Naive B cell (primary cell): ENCODE measurements at places on chromosomes 7 and 10.

- no peak for DNase-seq
These were observed 319.4 kb upstream of the MYO3A start for GRCh38 chr10:25614652-25615051.

DNA sequence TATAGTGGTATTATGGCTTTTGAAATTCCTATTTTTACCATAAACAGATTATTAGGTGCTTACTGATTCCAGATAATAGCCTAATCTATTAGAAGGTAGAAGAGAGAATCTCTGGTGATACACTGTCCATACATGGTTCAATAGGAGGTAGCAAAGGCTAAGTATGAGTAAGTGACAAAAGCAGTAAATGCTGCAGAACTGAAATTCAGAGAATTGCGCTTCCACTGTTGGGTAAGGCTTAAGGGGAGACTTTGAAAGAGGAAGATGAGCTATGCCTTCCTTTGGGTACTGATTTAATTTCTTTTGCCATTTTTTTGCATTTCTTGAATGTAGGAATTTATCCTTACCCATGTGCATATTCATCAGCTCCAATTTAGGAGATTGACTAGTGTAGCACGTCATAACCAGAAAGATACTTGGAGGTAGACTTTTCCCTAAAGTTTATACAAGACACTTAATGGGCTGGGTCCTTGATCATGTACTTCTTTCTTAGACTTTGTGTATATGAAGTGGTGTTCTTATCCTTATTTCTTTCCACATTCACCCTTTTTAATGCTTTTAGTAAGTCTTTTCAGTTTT, 15.3 kb downstream of the MKLN1 start:
- no peak for DNase-seq

DNA sequence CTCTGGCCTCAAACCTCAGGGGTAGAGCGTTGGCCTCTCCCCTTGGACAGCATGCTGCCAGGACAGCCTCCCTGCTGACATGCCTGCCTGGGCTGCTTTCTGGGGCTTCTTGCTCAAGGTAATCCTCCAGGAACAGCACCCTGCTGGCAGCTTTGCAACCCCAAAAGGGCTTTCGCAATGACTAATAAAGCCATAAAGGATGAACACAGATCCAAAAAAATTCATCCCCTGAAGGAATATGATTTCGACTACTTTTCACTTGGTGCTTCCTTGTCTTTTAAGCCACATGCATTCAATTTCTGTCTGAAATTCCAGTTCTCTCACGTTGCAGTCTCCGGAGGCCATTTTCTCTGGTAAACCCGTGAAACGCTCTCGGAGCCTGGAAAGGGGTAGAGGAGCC, 15.1 kb upstream of the SH3PXD2A start:
- no peak for DNase-seq

GRCh38 chr10:106083572-106083971, 1080.9 kb downstream of the SORCS1 start:
- DNase-seq: no peak

DNA sequence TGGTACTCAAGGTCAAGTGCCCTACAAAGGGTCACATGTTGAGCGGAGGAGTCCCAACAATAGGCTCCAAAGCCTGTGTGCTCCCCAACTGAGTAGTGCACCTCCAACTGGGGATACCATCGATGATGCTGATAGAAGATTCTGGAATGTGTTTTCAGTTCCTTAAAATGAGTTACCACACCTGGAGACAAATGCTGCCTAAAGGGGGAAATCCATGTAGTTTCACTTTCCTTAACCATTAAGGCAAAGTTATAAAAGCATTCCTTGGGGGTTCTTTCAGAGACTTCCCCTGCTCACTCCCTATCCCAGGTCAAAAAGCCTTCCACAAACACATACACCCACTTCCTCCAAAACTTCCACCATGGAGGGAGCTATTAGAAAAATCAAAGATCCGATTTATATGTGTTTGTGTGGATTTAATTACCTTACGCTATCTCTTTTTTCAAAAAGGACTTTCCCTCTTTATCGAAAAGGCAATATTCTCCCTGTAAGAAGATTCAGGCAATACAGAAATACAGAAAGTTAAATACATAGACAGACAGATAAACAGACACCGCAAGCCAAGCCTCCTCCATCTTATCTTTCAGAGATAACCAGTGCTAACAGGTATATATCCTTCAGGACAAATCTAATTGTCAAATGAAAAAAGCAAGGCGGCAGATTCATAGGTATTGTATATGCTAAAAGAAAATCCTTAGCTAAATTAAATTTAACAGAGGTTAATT, 135.9 kb upstream of the ASAH2 start:
- no peak for DNase-seq

GRCh38 chr7:136324073-136324704, 347.0 kb upstream of the MTPN start:
- DNase-seq: no peak

GRCh38 chr7:93092757-93093370, 24.9 kb downstream of the SAMD9 start:
- no peak for DNase-seq

DNA sequence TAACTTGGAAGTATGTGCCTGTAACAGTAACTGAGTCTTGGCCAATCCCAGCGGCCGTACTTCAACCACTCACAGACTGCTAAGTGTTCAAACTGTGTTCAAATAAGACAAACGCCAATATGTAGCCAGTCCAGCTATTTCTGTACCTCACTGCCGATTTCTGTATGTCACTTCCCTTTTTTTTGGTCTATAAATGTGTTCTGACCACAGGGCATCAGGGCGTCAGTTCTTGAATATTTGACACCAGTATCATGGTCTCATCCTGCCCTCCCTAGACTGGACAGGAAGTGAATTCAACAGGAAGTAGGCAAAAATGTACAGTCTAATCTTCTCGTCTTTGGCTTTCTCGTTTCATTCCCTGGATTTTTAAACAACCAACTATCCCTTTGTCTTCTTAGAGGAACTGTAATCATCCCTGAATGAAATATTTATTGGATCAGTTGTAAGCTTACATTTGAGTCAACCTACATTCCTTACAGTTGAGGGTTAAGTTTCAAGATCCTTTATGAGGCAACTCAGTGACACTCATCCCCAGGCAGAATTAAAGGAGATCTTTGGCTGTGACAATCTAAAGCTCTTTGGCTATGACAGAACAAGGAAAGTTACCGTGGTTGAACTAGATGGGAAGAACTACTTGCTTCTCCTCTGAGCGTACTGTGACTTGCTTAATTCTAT, 232.7 kb downstream of the NSUN6 start:
- DNase-seq: no peak

GRCh38 chr10:18238870-18239485, 98.8 kb downstream of the CACNB2 start:
- no peak for DNase-seq

DNA sequence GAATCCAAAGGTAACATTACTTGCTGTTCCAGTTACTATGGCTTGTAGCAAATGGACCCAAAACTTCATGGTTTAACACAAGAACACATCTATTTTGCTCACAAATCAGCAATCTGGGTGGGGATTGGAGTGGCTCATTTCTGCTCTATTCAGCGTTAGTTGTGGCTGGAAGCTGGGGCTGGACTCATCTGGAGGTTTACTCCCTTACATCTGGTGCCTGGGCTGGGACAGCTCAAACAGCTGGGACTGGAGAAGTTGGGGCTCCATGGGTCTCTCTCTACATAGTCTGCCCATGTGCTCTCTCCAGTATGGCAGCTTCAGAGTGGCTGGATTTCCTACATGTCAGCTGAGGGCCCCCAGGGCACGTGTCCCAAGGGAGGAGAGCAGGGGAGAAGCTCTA, 33.7 kb upstream of the NAMPT start:
- DNase-seq: no peak

DNA sequence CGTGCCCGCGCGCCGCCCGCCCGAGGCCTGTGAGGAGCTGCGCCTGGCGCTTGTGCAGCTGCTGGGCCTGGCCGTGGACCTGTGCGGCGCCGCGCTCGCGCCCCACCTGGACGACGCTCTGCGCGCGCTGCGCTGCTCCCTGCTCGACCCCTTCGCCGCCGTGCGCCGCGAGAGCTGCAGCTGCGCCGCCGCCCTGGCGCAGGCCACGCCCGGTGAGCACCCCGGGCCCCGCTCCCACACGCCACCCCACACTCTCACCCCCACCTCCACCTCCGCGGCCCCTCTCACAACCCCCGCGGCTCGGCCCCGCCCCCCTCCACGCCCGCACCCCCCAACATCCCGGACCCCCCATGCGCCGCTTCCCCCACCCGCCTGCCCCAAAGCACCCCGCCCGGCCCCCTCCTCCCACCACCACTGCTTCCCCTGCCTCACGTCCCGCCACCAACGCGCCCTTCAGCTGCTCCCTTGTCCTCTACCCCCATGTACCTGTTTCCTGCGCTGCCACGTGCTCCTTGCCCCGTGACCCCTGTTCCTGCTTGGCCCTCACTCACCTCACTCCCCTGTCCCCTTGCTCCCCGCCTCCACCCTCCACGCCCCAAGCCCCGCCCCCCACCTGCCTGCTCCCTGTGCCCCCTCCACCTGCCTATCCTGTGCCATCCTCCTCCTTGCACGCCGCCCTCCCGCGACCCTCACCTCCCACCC, at the start of gene PRKAR1B:
Gene PRKAR1B (minus strand): TSS at position 178 of the 702 bp plus-strand sequence. CDS start 15,776 bp downstream, outside the sequence.
- peak; percentile 25 for DNase-seq

DNA sequence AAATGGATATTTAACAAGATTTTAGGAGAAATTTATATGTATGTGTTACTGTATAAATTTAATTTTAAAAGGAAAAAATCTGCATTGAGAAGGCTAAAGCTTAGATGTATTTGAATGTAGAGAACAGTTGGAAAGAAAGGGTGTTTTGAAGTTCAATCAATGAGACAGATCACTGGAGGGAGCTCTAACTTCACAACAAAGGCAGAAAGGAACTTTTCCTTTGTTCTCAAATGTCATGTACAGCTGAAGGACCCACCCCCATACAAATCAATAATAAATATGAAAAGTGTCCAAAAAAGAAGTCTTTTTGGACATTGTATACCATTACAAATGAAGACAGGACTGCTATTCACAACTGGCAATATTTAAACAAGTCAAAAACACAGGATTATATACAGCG, 403.4 kb downstream of the DNAJB9 start:
- no peak for DNase-seq

GRCh38 chr10:18400201-18400905, 251.0 kb downstream of the NSUN6 start:
- no peak for DNase-seq

- DNase-seq: no peak
These were observed 95.5 kb downstream of the NKX6-2 start for GRCh38 chr10:132690401-132690800.

DNA sequence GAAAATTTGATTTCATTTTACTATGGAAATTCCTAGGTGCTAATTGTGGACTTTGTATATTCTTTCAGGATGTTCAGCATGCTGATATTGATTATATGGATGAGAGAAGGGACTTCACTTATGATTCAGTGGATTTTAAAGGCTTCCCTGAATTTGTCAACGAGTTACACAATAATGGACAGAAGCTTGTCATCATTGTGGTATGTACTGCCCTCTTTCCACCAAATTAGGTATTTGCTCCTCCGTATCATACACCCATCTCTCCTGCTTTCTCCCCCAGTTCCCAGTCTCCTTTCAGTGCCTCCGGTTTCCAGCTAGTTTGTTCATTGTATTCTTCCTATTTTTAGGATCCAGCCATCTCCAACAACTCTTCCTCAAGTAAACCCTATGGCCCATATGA, 34.6 kb downstream of the MGAM start:
- no peak for DNase-seq

- DNase-seq: no peak
These were observed 151.4 kb downstream of the PTPN20 start for GRCh38 chr10:47062441-47063200.

- no peak for DNase-seq
These were observed 4.7 kb downstream of the FXYD4 start for GRCh38 chr10:43376046-43376635.

- no peak for DNase-seq
These were observed 91.4 kb downstream of the ST7 start for GRCh38 chr7:117044664-117045063.

- DNase-seq: no peak
These were observed 88.1 kb downstream of the VOPP1 start for GRCh38 chr7:55484241-55484640.

DNA sequence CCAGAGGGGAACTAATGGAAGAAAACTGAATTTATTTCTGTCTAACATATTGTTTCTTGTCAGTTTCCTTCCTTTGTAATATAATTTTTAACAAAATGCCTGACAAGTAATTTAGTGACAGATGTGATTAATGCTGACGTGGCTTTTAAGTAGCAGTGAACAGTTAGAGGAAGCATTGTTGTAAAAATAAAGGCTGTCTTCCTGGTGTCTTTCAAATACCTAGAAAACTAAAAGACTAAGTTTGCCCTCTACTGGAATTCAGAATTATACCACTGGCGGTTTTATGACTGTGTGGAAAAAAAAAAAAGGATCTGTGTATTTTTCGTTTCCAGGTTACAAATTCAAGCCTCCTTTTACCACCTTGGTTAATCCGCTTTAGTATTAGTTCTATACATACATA, 217.1 kb upstream of the DPP6 start:
- no peak for DNase-seq

DNA sequence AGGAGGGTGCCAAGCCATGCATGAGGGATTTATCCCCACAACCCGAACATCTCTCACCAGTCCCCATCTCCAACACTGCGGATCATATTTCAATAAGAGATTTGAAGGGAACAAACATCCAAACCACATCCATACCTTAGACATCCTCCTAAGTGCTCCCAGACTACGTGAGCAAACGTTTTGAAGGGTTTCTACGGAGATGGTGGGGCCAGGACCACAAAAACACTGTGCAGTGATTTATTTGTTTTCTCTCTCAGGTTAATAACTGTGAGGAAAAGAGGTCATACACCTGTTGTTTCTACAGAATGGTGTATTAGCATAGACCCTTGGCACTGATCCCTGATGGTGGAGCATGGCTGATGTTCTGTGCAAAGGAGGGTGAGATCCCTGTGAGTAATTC, 277.8 kb downstream of the FRMD4A start:
- no peak for DNase-seq

DNA sequence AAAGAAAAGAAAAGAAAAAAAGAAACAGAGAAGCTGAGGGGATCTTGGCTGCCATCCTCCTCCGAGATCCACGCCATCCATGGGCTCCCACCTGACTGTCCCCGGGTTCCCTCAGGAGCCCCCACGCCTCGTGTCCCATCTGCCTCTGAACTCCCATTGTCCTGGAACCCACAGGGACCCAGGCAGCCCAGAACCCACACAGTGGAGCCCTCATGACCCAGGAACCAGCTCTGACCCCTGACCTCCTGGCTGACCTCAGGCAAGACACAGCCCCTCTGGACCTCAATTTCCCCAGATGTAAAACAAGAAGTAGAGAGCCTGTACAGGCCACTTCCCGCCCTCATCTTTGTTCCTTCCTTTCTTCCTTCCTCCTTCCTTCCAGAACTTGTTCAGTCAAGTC, 40.4 kb downstream of the RASGEF1A start:
- no peak for DNase-seq

GRCh38 chr7:87140271-87140748, 11.9 kb upstream of the DMTF1 start:
- no peak for DNase-seq

- DNase-seq: no peak
These were observed 160.9 kb downstream of the REEP3 start for GRCh38 chr10:63681993-63682697.
